Stimulated activated CD8-positive, alpha-beta memory T cell treated with anti-CD3 and anti-CD28 coated beads, Interleukin-7, amount 100 ng/mL, for 1 hour (primary cell): ENCODE measurements at places on chromosomes 12 and 14.

GRCh38 chr12:12198124-12198523 lies 68.7 kb downstream of the LRP6 start:
- no peak for DNase-seq

DNA sequence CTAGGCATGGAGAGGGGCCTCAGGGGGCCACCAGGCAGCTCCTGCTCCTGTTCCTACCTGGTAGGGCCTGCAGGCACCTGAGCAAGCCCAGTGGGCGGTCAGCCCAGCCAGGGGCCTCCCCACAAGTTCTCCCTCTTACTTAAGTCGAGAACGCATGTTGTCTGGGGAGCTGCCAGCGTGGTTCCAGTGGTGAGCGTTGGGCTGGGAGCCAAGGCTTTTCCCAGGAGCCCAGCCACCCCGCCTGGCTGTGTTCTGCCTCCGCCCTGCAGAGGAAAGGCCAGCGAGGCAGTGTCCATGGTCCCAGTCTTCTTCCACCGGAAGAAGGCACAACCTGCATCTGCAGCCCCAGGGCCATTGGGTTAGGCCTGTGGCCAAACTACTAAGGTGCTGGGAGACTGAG lies 1.4 kb downstream of the C14orf180 start:
- DNase-seq: no peak

GRCh38 chr12:8493084-8493483 lies 20.2 kb upstream of the CLEC4D start:
- DNase-seq: no peak

- no peak for DNase-seq
Measured at GRCh38 chr14:56273155-56273554, 154.9 kb downstream of the PELI2 start.

DNA sequence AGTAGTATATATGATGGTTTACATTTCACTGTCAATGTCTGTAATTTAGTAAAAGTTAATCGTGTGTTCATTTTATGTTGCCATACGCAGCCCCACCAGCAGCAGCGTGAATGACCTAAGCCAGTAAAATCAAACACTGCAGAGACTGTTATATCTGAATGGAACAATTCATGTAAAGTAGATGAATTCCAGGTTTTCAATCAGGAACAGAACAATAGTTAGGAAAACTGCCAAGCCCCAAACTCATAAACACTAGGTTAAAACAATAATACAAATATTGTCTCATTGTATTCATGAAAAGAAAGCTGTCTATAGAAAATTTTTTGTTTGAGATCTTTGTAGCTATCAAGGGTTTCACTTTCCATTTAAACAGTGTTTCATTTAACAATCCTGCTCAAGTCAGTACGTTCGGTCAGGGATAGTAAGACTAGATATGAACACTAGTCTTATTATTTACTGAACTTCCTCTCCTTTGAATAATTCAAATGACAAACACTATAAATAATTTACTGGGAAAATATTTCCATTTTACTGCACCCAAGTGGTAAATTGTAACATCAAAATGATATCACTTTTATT lies 256.8 kb upstream of the FLRT2 start:
- no peak for DNase-seq

- DNase-seq: no peak
Measured at GRCh38 chr12:57548488-57548887, 1.4 kb upstream of the KIF5A start.

DNA sequence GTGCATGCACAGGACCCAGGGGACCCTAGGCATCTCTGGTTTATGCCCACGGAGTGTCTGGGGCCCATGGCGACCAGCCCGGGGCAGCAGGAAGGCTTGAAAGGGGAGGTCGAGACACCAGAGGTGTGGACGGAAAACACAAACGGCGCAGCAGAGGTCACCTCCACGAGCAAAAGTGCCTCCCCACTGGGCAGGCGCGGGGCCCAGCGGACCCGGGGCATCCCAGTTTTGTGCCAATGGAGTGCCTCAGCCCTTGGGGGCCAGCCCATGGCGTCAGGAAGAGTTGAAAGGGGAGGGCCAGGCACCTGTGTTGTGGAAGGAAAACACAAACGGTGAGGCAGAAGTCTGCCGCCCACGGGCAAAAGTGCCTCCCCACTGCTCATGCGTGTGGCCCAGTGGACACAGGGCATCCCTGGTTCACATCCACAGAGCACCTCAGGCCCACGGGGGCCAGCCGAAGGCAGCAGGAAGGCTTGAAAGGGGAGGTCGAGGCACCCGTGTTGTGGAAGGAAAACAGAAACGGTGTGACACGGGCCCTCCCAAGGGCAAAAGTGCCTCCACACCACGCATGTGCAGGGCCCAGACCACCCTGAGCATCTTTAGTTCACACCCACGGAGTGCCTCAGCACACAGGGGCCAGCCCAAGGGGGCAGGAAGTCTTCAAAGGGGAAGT lies 378.8 kb downstream of the ALG10 start:
- no peak for DNase-seq

- DNase-seq: no peak
Measured at GRCh38 chr12:56591126-56591525, 39.0 kb downstream of the BAZ2A start.

DNA sequence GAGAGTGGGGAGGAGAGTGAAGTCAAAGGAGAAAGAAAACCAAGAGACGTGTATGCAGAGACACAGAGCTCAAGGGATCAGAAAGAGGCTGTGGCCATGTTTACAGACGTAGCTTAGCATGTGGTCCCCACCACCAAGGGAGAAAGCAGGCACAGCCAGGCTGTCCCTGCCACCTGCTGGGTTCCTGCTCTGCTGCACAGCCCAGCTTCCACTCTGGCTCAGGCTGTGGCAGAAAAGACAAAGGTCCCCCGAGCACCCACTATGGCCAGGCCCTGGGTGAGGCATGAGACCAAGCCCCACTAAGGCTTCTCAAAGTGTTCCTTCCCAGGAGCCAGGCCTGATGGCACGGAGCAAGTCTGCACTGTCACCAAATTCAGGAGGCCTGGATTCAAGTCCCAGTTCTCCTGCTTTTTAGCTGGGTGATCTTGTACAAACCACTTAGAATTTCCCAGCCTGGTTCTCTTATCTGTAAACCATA lies 25.9 kb upstream of the COL2A1 start:
- no peak for DNase-seq

DNA sequence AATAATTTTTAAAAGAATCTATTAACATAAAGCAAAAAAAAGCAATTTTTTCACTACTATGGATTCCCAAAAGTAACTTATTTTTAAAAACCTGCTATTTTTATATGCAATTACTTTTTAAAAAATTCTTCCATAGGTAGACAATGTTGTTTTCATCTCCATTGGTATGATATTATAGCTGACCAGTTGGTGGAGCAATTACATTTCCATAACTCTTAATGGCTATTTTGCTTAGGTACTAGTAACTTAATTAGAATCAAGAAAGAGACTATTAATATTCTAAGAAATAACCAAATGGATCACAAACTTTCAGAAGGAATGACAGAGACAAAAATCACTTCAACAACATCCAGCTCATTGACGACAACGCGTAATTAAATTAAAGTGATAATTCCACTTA lies 64.7 kb upstream of the PTCSC3 start:
- DNase-seq: no peak

DNA sequence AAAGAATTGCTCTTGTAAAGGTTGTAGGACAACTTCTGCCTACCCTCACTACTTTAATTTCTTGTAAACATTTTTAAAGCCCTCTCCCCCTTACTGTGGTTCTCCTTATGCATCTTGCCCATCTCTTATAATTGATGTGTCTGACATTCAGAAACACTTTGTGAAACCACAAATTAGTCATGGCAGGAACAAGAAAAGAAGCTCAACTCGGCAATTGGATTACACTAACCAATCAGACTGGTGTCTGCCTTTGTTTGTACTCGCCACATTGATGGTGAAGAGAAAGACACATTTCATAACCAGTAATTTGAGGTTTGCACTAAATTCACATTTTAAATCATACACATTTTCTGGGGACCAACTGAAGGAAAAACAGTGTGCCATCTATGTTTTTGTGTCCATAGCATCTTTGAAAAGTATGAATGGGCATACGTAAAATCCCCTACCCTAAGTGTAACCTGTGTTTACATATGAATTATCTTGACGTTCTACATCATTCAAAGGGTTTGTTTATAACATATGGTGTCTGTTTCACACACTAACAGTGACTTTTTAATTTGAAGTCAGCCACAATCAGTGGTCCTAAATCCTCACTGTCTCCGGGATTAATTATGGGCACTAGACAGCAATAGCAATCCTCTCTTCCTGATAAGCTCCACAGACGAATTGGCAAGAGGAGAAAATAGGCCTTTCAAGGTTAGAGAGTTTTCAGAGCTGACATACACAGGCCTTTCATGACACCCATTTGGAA lies 49.9 kb downstream of the OTX2 start:
- no peak for DNase-seq

GRCh38 chr12:3968523-3968922 lies 95.3 kb upstream of the PARP11 start:
- DNase-seq: no peak

DNA sequence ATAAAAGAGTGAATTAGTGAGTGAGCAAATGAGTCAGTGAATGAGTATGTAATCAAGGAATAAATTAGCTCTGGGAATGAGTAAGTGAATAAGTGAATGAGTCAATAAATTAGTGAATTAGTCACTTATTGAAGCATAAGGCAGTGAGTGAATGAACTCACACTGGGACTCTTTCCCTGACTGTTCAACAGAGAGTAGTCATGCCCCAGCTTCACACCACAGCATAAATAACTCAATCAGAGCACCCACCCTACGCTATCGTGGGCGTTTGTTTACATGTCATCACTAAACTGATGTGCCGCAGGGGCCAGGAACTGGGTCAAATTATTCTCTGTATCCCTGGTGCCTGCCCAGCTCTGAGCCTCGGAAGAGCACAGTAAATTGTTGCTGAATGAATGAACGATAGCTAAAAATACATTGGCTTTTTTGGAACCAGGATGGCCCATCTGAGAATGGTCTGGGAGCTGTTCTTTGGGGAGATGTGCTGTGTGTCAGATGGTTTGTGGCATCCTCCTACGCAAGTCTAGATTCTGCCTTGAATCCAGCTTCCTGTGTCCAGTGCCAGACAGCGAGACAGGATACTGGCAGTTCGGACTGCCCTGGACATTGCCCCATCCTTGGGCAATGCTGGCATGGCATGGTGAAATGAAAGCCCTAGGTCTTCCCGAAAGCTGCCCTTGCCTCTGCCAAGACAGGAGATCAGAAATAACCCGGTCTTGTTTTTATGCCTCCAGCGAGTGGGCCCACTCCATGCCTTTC lies 98.0 kb upstream of the RTL1 start:
- no peak for DNase-seq
